ENCODE measurements at places on chromosomes 7 and 10.

GRCh38 chr7:27520815-27521790 lies 141.6 kb downstream of the HIBADH start:
- no peak for DNase-seq

- no peak for DNase-seq
Observed at GRCh38 chr10:77139252-77140160, 498.1 kb downstream of the KCNMA1 start.

GRCh38 chr10:28984431-28984830 lies 304.4 kb upstream of the LYZL1 start:
- DNase-seq, result no peak

GRCh38 chr10:73823391-73823790 lies 12.0 kb upstream of the NDST2 start:
- DNase-seq, result no peak

- DNase-seq, result no peak
Observed at GRCh38 chr10:131068311-131068710, 243.2 kb downstream of the TCERG1L start.

DNA sequence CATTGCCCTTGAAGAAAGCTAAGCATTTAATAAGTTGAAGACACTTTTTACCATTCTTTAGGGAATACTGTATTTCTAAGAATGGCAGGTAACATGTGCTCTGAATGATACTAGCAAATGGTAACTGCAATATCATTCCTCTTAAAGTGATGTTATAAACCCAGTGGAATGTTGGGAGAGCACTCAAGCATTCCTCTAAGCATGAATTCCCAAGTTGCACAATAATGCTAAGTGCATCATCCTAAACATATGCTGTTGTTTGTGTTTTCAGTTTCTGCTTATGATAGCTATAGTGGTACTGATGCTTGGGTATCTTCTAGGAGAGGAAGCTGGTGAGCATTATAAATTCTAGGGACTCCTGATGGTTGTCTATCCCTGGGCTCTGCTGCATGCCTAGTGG lies 673.9 kb downstream of the PHTF2 start:
- no peak for DNase-seq

- no peak for DNase-seq
Observed at GRCh38 chr10:107025676-107026075, 138.8 kb downstream of the SORCS1 start.

GRCh38 chr7:347644-348479 lies 57.9 kb downstream of the FOXL3 start:
- no peak for DNase-seq

DNA sequence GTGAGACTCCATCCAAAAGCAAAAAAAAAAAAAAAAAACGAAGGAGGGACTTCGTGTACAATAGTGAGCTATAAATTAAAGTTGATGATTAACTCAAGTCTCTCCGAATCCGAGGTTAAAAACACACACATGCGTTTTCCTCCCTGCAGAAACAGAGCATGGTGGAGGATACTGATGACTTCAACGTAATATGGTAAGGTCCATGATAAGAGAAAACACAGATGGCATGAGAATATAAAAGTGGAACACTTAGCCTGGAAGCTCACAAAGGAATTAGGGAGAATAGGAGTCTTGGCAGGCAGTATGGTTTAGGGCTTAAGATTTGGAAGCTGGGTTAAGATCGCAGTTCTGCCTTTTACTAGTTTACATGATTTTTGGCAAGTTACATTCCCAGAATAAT lies 20.1 kb upstream of the GSTK1 start:
- no peak for DNase-seq

DNA sequence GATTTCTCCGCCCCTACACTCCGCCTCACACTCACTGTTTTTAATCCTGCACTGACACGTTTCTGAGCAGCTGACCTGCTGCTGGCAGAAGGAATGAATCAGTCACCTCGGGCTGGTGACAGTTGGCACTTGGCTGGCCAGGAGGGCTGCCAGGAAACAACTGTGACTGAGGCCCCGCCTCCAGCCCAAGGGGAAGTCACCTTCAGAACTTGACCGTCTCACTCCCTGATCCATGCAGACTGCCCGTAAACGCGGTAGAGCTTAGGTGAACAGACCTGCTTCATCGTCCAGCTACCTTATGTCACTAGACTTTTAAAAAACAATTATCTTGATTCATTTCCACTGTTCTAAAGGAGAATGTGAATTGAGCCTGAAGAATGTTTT lies 107.5 kb downstream of the DOCK1 start:
- DNase-seq, result no peak

- DNase-seq, result peak; percentile 23
Observed at GRCh38 chr7:73342645-73343044, 14.7 kb downstream of the FKBP6 start.

DNA sequence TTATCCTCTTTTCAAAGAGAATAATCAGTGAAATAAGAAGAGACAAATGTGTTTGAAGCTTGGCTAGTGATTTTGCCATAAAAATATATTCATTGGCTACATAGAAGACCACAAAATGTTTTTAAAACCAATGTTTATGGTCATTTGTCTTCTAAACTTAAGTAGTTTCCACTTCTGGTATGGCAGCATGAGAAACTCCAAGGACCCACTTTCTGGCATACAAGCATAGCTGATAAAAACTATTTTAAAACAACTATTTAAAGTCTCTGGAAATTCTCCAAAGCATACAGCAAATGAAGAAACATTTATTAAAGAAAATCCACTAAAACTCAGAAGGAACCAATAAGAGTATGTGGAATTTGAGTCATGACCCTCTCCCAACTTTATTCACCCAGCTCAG lies 89.2 kb upstream of the TOMM7 start:
- DNase-seq, result no peak

GRCh38 chr7:80263821-80264220 lies 129.2 kb downstream of the GNAI1 start:
- no peak for DNase-seq

DNA sequence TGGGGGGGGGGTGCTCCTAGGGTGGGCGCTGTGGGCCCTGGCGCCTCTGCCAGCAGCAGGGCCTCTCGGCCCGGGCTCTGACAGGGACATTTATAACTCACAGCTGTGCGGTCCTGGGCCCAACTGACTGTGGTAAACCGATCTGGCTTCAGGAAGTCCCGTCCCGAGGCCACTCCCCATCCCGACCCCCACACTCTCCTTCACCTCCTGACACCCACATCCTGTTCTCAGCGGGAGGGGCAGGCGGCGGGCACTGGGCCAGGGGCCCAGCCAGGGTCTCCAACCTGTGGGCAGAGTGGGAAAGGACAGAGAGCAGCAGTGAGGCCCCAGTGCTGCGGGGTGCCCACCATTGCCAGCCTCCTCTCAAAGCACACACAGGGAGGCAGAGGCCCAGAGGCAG lies 69.1 kb downstream of the ZMIZ1 start:
- DNase-seq, result no peak

DNA sequence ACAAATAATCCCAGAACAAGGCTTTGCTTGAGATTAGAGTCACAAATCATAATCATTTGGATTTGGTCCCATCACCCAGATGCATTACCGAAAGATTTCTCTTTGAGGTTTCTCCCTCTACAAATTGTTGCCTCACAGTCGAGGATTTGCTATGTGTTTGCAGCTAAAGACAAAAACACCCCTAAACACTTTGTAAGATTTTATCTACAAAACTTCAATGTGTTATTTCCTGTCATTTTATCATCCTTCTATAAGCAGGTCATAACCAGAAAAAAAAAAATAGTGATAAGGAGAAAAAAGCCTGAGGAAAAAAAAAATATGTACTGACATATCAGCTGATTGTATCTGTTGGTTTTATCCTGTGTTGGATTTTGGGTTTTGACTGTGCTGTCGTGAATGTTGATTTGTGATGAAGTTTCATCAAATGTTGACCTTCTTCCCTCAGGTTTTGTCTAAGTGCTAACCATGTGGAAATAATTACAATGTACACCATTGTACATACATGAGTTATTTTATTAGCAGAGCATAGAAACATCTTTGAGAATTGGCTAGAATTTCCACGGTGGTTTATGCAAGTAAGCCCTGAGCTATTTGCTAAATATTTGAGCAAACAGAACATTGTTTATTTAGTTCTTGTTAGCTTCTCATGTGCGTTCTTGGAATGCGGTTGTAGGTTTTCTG lies 274.4 kb downstream of the NEBL start:
- DNase-seq, result no peak
